ENCODE measurements at places on chromosomes 3 and 15.

DNA sequence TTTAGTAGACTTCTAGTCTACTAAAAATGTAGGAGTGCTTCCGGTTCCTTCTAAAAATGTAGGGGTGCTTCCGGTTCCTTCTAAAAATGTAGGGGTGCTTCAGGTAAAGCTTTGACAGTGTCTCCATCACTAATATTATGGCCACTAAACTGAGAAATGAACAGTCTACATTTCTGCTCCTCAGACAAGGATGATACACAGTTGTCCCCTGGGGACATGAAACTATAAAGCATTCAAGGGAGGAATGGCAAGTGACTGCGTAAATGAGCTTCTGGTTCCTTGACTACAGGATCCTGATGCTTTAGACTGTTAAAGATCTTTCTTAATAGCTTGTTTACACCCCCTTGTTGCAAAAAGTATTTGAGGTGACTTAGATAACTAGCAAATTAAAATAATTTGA lies 53.9 kb upstream of the SLC9A9 start:
- no peak overlapping the region for H3K4me3 ChIP-seq
- no peak overlapping the region for H3K27ac ChIP-seq
- H3K36me3 ChIP-seq, result no peaks in the 10 kb centered on the region
- H3K4me1 ChIP-seq, result no peaks in the 10 kb centered on the region
- H3K27me3 ChIP-seq, result no peaks in the 10 kb centered on the region

DNA sequence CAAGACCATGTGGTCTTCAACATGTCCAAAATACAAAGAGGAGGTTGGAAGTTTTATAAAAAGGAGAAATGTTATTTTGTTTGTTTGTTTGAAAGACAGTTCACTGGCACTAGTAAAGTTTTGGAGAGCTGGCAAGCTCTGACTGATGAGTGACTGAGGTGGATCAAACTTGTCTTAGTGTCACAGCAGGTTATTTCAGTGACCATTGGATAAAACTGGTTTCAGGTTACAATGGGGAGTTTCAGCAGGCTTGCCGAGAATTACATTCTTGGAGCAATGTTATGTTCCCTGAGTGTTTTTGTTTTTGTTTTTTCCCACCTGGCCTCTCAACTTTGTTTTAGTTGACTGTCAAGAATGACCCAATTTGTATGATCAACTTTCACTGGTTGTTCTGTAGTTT lies 414.5 kb upstream of the ARHGEF26 start:
- DNase-seq, result no peak
- H3K4me1 ChIP-seq, result no peaks in the 10 kb centered on the region
- no peak overlapping the region for H3K4me3 ChIP-seq

- DNase-seq, result no peak
- H3K36me3 ChIP-seq, result no peaks in the 10 kb centered on the region
These were observed 147.5 kb upstream of the NUDT16 start for GRCh38 chr3:131233900-131234668.

GRCh38 chr3:122357828-122358702 lies 25.0 kb downstream of the MIX23 start:
- peaks cover 15% of the 10 kb centered on the region for H3K36me3 ChIP-seq
- no peak overlapping the region for H3K27ac ChIP-seq
- H3K4me3 ChIP-seq, result no peak overlapping the region
- H3K4me1 ChIP-seq, result peaks cover 8% of the 10 kb centered on the region

- no peaks in the 10 kb centered on the region for H3K27me3 ChIP-seq
- no peaks in the 10 kb centered on the region for H3K4me1 ChIP-seq
- H3K36me3 ChIP-seq, result no peaks in the 10 kb centered on the region
- H3K27ac ChIP-seq, result no peak overlapping the region
- no peak overlapping the region for H3K4me3 ChIP-seq
- DNase-seq, result no peak
These were observed 25.7 kb upstream of the GALNT15 start for GRCh38 chr3:16148783-16149182.

DNA sequence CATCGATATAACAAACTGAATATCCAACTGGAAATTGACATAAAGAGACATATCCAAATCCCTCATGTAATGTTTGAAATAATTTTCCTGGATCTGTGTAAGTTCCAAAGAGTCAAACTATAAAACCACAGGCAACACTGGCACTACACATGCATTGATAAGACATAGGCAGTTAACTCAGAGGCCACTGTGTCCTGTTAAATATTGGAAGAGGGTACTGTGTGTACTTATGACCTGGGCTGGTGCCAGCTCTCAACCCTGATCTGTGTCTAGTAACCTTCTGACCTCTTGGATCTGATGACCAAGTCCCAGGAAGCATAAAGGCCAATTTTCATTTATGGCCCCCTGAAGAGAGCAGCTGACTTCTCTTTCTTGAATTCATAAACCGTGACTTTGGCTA lies 4.5 kb downstream of the NR1I2 start:
- H3K4me3 ChIP-seq, result peak overlapping the region; percentile 40
- H3K4me1 ChIP-seq, result peaks cover 57% of the 10 kb centered on the region
- no peak for DNase-seq
- H3K27me3 ChIP-seq, result no peaks in the 10 kb centered on the region
- peaks cover 2% of the 10 kb centered on the region for H3K36me3 ChIP-seq

DNA sequence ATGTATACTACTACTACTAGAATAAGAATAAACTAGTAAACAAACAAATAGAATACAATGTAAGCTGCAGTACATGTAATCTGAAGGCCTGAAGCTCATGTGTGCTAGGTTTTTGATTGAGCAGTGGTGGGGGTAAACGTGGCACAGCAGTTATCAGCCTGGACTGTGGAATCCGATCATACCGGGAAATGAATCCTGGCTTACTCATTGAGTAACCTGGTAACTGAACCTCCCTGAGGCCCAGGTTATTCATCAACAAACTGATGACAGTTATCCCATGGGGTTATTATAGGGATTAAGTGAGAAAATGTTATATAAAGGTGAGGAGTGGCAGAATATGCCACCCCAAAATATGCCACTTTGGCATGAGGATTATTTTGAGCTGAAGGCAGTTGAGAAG lies 339.1 kb downstream of the FHIT start:
- H3K27ac ChIP-seq, result no peak overlapping the region
- H3K4me1 ChIP-seq, result no peaks in the 10 kb centered on the region
- H3K36me3 ChIP-seq, result no peaks in the 10 kb centered on the region
- H3K4me3 ChIP-seq, result no peak overlapping the region
- DNase-seq, result no peak
- no peaks in the 10 kb centered on the region for H3K27me3 ChIP-seq

GRCh38 chr3:15528854-15529537 lies 7.5 kb upstream of the COLQ start:
- H3K36me3 ChIP-seq, result no peaks in the 10 kb centered on the region
- no peaks in the 10 kb centered on the region for H3K4me1 ChIP-seq
- H3K27ac ChIP-seq, result no peak overlapping the region
- no peak overlapping the region for H3K4me3 ChIP-seq

DNA sequence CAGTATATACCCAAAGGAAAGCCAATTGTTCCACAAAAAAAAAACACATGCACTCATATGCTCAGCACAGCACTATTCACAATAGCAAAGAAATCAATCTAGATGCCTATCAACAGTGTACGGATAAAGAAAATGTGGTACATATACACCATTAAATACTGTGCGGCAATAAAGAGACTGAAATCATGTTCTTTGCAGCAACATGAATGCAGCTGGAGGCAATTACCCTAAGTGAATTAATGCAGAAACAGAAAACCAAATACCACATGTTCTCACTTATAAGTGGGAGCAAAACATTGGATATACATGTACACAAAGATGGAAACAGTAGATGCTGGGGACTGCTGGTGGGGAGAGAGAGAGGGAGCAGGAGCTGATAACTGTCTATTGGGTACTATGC lies 124.2 kb upstream of the AADACL2 start:
- no peak overlapping the region for H3K4me3 ChIP-seq
- no peak for DNase-seq
- H3K4me1 ChIP-seq, result no peaks in the 10 kb centered on the region
- no peaks in the 10 kb centered on the region for H3K27me3 ChIP-seq
- no peak overlapping the region for H3K27ac ChIP-seq
- no peaks in the 10 kb centered on the region for H3K36me3 ChIP-seq

DNA sequence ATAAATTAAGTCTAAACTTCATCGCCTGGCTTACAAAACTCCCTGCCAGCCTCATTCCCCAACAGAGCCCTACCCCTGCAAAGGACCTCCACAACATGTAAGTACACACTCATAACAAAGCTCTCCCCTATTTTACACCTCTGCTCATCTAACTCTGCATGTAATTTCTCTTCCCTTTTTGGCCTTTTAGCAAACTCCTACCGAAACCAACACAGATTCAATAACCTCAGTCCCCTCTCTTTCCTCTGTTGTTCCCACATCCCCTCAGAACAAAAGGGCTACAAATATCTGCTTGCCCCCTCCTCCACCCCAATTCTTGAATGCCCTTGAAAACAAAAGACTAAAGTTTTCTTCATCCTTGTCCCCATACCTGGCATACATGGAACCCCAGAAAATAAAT lies 662 bp downstream of the UBL7 start:
- DNase-seq, result no peak
- H3K36me3 ChIP-seq, result peaks cover 4% of the 10 kb centered on the region
- peak overlapping the region; percentile 65 for H3K27ac ChIP-seq

- H3K4me1 ChIP-seq, result peaks cover 13% of the 10 kb centered on the region
- H3K4me3 ChIP-seq, result no peak overlapping the region
- H3K36me3 ChIP-seq, result peaks cover 22% of the 10 kb centered on the region
- H3K27me3 ChIP-seq, result no peaks in the 10 kb centered on the region
These were observed 4.9 kb downstream of the TMED3 start for GRCh38 chr15:79315623-79316328.

- peak; percentile 37 for DNase-seq
- no peaks in the 10 kb centered on the region for H3K4me1 ChIP-seq
- H3K36me3 ChIP-seq, result no peaks in the 10 kb centered on the region
- H3K4me3 ChIP-seq, result no peak overlapping the region
These were observed 57.8 kb downstream of the CDC25A start for GRCh38 chr3:48130321-48130904.

- DNase-seq, result no peak
- no peaks in the 10 kb centered on the region for H3K27me3 ChIP-seq
- no peak overlapping the region for H3K4me3 ChIP-seq
- H3K36me3 ChIP-seq, result no peaks in the 10 kb centered on the region
- H3K27ac ChIP-seq, result no peak overlapping the region
- H3K4me1 ChIP-seq, result no peaks in the 10 kb centered on the region
These were observed 63.3 kb downstream of the BOC start for GRCh38 chr3:113274425-113275257.

DNA sequence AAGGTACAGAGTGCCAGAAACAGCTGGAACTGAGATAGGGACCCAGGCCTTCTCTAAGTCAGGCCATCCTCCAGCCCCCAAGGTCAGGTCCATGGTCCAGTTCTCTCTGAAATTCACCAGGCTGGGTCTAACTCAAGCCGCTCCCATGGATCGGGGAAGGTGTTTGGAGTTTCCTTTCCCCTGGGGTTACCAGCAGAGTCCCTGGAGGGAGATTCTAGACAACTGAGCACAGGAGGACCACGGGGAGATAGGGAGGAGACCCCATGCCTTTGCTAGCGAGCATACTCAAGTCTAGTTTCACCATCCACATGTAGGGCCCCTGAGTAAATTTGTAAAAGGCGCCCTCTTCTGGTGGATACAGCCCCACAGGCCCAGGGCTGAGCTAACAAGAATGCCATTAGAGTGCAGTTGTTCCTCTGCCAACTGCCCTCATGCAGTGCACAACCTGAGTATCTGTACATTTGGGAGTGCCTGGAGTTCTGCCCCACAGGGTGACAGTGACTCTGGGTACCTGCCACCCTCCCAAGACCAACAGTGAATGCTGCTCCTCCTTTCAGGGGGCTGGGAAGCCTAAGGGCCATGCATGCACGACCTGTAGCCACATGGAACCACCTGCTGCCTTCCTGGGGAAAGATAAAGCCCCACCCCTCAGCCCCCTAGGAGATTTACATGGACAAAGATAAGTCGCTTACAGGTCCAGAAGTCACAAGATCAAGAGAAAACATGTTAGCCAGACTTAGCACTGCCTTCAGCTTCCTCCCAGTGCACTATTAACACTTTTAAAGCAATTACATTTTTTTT lies 89.0 kb downstream of the IQSEC1 start:
- H3K27ac ChIP-seq, result no peak overlapping the region
- DNase-seq, result peak; percentile 81
- no peaks in the 10 kb centered on the region for H3K36me3 ChIP-seq
- H3K4me3 ChIP-seq, result no peak overlapping the region

DNA sequence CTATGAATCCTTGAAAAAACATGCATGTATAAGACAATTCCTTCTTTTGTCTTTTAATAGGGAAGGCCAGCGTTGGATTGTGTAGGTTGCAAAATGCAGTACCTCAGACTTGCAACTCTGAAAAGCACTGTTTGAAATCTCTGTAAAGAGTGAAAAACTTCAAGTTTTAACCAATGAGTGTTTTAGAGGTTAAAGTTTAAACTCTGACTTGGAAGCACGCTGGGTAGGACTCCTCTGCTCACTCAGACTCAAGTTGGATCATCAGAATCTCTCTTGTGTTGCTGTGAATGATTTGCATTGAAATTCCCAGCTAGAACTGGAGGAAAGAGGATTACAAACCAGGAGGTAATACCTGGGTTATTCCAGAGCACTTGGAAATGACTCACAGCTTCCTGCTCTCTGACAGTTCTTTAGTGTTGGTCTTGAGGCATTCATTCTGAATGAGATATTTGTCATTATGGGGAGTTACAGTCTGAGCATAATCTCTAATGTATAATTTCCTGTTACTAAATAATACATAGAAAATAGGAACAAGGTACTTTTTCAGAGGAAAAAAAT lies 49.1 kb downstream of the PLS1 start:
- no peak overlapping the region for H3K4me3 ChIP-seq
- H3K27me3 ChIP-seq, result no peaks in the 10 kb centered on the region
- H3K36me3 ChIP-seq, result no peaks in the 10 kb centered on the region
- DNase-seq, result no peak

Measured in liver (tissue), 10 donors.